ENCODE measurements at places on chromosomes 6 and 20.
A peak's percentile ranks its signal among the peaks of the same experiment; 100 is the strongest.

- DNase-seq = no peak
Measured at GRCh38 chr6:46989398-46989797, 52.7 kb downstream of the ADGRF1 start.

GRCh38 chr6:169235286-169235685 lies 18.4 kb downstream of the THBS2 start:
- no peak for DNase-seq

GRCh38 chr6:152401978-152402377 lies 235.2 kb downstream of the SYNE1 start:
- peak; percentile 55 for DNase-seq

DNA sequence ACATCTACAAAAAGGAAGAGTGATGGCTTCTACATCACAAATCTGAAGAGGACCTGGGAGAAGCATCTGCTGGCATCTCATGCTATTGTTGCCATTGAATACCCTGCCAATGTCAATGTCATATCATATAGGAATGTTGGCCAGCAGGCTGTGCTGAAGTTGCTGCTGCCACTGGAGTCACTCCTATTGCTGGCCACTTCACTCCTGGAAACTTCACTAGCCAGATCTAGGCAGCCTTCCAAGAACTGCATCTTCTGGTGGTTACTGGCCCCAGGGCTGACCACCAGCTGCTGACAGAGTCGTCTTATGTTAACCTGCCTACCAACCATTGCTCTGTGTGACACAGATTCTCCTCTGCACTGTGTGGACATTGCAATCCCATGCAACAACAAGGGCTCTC lies 111.8 kb downstream of the PERP start:
- DNase-seq = no peak

DNA sequence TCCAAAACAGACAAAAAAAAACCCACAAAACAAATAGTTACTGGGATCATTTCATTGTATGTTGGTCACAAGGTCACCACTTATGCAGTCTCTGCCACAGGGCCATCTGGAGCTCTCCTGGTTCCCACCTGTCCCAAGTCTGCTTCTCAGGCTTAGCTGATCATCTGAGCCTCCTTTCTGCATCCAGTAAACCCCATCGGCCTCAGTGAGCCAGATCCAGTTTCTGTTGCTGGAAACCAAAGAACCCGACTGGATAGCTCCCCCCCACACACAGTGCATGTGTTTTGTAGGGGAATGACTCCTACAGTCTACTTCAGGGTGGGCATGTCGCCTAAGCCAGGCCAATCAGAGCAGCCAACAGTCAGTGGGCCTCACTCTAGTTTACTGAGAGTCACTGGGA lies 233.3 kb downstream of the PREX1 start:
- no peak for DNase-seq

DNA sequence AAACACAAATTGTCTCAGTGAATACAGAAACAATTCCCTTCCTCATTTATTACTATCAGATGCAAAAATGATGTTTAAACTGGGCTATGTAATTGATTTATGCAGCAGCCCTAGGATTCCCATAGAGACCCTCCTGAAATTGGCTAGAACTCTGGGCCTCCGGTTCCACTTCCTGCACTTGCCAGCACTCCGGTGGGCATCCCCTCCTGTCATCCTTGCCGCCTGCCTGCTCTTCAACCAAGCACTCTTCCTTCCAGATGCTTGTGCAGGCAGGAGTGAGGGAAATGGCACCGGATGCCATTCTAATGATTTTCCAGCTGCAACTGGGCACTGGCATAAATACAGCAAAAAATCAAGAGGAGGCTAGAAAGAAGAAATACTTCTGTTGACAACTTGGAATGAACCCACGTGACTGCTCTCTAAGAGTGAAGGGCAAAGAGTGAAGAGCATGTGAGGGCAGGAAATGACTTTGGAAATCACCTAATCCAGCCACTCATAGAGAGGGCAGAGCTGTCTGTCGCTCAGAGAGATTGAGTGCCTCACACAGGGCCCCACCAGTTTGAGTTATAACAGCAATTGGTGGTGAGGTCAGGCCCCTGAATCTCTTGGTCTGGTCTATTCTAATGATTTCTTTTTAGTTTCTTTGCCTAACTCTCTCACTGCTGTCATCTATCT lies 3.7 kb upstream of the NEDD9 start:
- DNase-seq = no peak

- no peak for DNase-seq
Measured at GRCh38 chr6:52537001-52537753, 39.7 kb downstream of the TRAM2 start.

DNA sequence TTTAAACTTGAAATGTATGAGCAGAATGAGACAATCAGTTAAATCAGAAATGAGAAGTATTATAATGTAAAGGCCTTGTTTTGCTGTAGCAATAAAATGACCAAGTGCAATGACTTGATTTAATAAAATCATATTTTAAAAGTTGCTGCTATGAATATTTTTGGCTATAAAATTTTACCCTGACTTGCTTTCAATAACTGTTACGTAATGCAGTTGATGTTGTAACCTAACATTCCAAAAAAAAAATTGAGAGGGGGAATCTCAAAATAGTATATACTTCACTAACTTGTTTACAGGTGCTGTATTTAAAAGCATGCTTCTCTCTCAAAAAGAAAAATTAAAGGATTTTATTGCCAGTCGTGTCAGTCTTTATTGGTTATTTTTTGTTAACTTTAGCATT lies 71.6 kb upstream of the ADGRF4 start:
- no peak for DNase-seq

- DNase-seq = no peak
Measured at GRCh38 chr6:90294614-90294988, 2.0 kb downstream of the BACH2 start.

GRCh38 chr6:138405816-138406413 lies 1.9 kb downstream of the HEBP2 start:
- no peak for DNase-seq

DNA sequence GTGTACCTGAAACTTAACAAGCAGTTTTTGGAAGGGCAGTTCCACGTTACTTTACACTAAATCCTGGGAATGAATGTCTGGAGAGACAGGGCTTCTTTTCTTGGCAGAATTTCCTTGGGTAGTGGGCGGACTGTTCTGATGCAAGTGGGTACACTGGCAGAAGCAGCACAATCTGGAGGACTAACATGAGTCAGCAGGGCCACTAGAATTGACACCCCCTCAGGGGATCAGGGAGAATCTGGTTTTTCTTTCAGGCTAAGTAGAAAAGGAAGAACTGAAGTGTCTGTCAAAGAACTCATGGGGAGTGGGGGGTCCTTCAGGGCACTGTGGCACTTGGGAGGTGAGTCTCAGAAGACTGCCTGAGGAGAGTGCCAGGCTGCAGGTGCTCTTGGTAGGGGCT lies 34.6 kb downstream of the PANK2 start:
- peak; percentile 69 for DNase-seq

DNA sequence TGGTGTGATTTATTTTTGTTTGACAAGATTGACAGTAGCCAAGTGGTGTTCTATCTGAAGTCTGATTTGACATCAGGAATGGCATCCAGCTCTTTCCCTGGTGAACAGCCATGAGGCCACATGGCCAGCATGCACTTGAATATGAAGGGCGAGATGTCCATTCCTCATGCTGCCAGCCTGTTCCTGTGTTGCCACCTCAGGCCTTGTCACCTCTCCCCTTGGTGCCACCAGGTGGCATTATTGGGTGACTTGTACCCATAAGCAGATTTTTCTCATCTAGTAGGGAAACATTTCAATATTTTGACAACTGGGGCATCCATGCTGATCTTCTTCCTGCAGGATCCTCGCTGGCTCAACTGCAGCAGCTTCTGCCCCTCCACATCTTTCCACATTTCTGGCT lies 199.1 kb downstream of the ERMARD start:
- no peak for DNase-seq

GRCh38 chr6:43981363-43981990 lies 145.8 kb downstream of the MRPL14 start:
- no peak for DNase-seq

DNA sequence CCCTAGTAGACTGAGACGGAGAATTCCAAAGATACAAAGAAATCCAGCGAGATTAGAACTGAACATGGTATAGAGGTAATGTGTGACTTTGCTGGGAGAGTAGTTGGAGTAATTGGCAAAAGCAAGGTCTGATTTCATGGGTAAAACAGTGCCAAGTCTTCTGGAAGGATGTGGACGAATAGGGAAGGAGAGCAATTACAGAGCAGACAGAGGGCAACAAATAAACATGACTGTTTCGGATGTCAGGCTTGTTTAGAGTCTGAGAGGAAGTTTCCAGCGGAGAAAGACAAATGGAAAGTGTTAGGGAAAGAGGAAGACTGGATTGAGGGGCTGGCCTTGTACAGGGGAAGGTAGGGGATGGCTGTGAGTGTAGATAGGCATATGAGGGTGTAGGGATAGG lies 282.2 kb upstream of the PRND start:
- no peak for DNase-seq
